ENCODE measurements at places on chromosomes 3 and 15. TPM values are rescaled to one million over a fixed set of nuclear protein-coding genes. Genes with fewer than 3 reads are reported as not detected.
A peak's percentile ranks its signal among the peaks of the same experiment; 100 is the strongest.

DNA sequence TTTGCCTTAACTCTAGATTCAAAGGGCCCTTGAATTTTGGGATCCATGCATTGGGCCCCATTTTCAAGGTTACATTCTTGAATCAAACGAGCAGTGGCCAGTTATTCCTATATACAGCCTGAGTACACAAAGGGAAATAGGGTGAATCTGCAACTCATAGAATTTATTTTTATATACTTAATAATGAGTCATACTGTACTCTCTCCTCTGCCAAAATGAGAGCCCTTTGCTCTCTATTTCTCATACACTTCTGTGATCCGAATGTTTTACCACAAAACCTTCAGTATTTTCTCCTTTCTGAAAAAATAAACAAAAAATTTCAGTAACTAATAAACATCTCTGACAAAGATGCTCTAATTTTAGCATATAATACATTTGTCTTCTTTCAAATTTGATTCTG, 116.7 kb downstream of the SERPINI1 start:
- DNase-seq, result no peak

DNA sequence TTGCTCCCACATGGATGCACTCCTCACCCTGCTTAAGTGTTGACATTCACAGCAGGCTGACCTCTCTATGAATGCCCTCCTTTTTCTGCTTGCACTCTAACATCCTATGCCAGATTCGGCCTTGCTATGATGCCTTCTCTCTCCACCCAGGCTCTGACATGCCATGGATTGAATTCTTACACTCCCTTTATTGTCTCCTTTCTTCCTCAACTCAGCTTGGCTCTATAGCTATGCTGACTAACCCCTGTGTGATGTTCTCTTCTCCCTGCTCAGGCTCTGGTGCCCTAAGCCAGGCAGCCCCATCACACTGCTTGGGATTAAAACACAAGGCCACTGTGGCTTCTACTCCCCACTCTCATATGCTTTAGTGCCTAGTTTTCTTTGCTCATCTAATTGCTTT, 563.7 kb downstream of the NSUN3 start:
- DNase-seq, result no peak

- peak; percentile 46 for DNase-seq
Measured at GRCh38 chr3:184377882-184378445, at the start of gene THPO. THPO (minus strand) TSS chr3:184378207; CDS start chr3:184376259, 1,948 bp downstream.

DNA sequence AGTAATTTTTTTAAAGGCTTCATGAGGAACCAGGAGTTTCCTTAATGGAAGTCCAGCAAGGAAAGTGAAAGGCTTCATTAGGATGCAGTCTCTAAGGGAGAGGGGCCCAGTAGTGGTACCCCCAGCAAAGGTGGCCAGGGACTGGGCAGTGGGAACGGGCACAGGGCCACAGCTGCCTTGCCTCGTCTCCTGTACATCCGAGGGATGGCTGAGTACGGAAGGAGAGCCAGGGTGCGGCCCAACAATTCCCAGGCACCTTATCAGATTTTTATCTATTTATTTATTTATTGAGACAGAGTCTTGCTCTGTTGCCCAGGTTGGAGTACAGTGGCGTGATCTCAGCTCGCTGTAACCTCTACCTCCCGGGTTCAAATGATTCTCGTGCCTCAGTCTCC, 14.5 kb downstream of the SEMA3G start:
- no peak for DNase-seq

The PHC3 gene
- total RNA-seq, result 52.6 TPM

GRCh38 chr15:49830391-49830790, 209.5 kb downstream of the DTWD1 start:
- no peak for DNase-seq

The UNC45A gene
- 58.7 TPM for total RNA-seq

- DNase-seq, result no peak
Measured at GRCh38 chr15:42080919-42081830, 13.2 kb downstream of the PLA2G4D start.

The BUB1B gene
- total RNA-seq, result 1.8 TPM

DNA sequence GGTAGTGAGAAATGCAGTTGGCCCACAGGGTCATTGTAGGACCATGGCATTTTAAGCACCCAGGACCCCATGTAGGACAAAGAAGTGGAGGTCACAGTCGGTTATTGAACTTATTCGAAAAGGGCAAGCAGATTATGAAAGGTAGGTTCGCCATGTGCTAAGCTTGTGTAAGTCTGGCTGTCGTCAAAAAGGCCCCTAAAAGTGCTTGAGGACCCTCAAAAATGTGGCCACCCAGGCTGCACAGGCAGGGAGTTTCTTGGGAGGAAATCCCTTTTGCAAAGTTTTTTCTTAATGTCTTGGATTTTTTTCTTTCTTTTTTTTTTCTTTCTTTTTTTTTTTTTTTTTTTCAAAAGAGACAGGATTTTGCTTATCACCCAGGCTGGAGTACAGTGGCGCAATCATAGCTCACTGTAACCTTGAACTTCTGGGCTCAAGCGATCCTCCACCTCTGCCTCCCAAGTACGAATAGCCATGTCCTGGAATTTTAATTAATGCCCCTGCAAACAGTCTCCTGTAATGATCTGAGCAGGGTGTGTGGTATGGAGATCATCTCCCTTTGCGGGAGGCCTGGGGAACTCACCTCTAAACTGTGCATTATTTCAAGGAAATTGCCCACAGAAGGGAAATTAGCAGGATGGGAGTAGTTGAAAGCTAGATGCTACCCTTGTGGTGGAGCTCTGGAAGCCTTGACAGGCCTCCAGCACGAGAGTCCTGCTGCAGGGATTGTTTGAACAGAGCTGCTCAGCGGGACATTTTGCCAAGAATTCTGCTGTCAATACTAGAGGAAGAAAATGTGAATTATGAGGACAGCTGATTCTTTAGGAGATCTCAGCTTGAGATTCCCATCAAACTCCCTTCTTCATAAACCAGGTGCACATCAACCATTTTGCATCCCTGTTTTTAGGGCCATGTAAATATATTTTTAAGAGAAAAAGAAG, 28.4 kb downstream of the THSD4 start:
- no peak for DNase-seq

The MRPL47 gene
- 24.3 TPM for total RNA-seq

DNA sequence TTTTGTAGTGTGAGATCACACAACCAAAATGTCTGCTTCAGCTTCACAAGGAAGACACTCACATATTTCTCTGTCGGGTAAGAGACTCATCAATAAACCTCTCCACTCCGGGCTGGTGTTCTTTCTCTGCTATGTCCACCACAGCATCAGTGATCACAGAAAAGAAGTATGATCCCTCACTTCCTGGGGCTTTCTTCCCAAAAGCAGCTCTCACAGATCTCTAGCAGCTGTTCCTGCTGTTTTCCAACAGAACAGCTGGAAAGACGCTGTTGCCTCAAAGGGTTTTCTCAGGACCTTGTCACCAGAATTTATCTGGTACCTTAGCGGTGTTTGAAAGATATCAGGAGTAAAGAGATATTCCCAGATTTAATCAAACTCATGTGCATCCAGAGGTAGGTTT, 46.4 kb downstream of the GATM start:
- DNase-seq, result peak; percentile 67

- DNase-seq, result no peak
Measured at GRCh38 chr3:38345879-38346586, 552 bp upstream of the XYLB start.

DNA sequence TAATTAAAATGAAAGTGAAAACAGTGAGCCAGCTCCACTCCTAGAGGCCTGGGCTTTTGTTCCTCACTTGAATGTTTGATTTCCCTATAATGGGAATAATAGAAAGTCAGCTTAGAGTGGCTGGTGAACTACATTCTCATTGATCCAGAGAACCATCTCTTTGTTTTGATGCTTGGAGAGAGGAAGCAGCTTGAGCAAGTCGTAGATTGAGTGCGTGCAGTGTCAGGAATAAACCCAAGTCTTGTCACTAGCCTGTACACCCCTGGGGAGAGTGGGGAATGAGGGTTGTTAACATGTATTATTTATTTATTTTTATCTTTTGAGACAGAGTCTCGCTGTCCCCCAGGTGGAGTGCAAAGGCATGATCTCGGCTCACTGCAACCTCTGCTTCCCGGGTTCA, 885 bp upstream of the LSG1 start:
- no peak for DNase-seq

DNA sequence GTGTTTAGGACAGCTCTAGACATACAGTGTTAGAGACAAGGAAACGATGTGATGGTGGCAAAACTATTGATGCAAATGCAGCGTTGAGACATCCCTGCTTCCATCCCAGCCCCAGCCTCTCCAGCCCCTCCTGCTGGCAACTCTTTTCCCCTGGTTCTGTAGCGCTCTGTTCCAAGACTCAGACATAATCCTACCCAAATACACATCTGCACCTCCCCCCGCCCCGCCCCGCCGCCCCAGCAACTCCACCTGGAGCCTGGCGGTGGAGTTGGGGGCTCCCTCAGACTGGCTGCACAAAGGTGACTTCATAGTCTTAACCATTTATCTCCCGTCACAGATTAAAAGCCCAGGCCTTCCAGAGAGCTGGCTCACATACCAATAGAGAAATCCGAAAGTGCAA, 7.2 kb upstream of the SEC22A start:
- peak; percentile 32 for DNase-seq

- DNase-seq, result no peak
Measured at GRCh38 chr15:27686369-27686768, 412.7 kb downstream of the OCA2 start.

DNA sequence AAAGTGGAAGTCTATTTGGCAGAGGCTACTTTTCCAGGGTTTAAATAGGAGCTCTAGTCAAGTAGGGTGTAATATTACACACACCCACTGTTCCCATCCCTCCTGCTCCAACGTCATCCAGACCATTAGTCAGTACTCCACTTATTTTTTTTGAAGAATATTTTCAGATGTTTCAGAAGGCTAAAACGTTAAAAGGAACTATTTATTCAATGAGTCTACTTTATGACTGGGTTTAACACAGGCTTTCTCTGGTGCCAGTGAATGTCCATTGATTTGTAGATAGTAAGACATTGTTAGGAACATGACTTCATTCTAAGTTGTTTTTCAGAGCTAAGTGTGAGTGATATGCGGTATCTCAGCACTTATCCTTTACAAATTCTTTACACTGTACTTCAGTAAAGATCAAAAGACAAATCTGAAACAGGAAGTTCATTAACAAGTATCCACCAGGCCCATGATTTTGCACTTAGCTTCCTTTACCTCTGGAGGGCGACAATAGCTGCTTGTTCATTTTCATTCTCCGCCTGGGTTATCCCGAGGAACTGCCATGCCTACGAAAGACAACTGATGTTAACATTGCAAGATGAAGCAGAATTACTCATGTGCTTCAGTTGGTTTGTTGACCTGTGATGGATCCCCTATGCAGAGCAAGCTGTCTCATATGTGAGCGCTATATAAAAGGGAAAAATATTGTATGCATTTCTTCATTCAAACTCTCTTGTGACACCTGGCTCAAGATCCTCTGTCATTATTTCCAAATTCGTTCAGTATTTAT, 158.7 kb downstream of the USP13 start:
- peak; percentile 71 for DNase-seq

DNA sequence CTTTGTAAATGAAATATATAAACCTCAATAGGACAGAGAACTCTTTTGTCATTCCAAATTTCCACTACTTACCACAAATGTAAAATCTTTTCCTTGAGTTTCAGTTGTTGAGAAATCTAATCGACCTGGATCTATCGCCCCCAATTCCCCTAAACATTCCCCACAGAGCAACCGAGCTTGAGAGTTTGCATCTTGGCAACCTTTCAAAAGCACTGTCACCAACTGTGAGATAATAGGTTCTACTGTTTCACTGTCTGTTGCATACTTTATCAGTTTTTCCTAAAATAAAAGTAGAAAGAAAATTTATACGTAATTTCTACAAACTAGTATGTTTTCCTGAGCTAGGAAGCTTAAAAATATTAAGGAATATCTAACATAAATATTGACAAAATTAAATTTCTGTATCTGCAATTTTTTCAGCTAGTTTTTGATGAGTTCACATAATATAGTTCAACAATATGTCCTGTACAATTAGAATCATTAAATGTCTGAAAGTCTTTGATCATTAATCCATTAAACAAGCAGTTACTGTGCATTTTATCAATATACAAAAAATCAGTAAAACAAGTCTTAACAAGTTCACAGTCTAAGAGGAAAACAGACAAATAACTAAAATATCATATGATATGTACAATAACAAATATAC, 54.5 kb downstream of the ATR start:
- DNase-seq, result no peak

GRCh38 chr3:184384856-184385422, 5.1 kb downstream of the CHRD start:
- DNase-seq, result no peak

The SCN11A gene
- total RNA-seq, result 0.12 TPM

DNA sequence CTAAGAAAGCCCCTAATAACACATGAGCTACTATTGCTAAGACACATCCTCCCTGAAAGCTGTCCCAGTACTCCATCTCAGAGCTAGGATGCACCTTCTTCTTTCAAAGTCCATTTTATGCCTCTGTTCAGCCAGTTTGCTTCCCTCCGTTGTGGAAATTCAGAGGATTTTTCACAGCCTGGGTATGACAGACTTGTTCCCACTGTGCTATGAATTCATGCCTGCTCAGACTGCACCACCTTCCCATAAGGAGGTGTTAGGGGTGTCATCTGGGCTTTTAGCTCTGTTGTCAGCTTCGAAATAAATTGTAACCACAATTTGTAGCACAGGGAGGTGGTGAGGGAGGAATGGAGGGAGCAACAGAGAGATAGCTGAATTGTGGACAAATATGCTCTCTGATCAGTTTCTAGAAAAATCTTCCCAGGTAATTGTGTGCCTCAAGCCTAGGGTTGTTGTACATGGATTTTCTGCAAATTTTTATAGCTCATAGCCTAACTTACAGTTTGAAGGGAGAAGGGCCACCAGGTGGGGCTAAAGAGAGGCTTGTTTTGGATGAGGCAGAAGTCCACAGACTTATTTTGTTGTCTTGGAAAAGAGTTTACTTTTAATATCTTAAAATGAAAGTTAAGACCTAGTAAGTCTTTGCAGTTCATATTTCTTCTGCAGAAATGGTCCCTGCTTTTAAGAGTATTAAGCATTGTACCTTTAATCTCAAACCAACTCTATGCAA, 462.0 kb downstream of the PDCD6IP start:
- DNase-seq, result peak; percentile 74

DNA sequence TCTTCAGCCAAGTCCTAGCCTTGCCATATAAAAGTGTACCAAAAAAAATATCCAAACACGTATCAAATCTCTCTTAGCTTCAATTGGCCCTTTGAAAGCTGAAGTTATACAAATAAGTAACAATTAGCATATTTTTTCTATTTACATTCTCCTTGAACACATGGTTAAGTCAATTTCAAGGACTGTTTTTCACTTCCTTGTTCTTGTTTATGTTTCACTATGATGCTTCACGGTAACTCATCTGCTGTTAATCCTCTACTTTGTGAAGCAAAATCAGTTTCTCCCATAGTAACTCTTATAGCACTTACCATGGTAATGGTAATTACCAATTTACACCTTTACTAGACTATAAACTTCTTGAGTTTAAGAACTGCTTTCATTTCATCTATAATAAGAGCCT, 10.6 kb upstream of the SPRED1 start:
- DNase-seq, result no peak

GRCh38 chr15:69996321-69997160, 101.2 kb downstream of the TLE3 start:
- DNase-seq, result no peak

GRCh38 chr3:159824333-159824732, 164.3 kb upstream of the IL12A start:
- no peak for DNase-seq

The FBXW12 gene
- not detected for total RNA-seq

The TGFBR2 gene
- total RNA-seq, result 198 TPM

- DNase-seq, result peak; percentile 88
Measured at GRCh38 chr3:186107215-186108105, 1.4 kb downstream of the ETV5 start.

The FBXO40 gene
- total RNA-seq, result 0.03 TPM

All from lung (tissue), 17 donors.